Lung (tissue), 17 donors: ENCODE measurements at places on chromosomes 5 and 9.

DNA sequence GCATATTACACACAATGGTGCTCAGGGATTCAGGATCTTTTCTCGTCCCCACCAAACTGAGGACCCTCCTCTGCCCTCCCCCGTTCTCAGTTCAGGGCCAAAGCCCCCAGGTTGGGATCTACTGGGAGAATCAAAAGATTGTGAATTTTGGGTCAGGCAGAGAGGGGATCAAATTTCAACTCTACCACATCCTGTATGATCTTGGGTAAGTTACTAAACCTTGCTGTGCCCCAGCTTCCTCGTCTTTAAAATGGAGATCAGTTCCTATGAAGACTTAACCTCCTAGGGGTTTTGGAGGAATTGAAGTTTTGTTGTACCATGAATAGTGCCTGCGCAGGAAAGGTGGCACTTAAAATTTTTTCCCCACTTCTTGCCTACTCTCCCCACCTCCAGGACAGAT lies 62.4 kb downstream of the RAI14 start:
- no peak overlapping the region for H3K27ac ChIP-seq
- no peaks in the 10 kb centered on the region for H3K36me3 ChIP-seq
- H3K4me3 ChIP-seq = no peak overlapping the region
- no peaks in the 10 kb centered on the region for H3K27me3 ChIP-seq
- H3K4me1 ChIP-seq = no peaks in the 10 kb centered on the region
- DNase-seq = no peak

GRCh38 chr9:34599546-34599945 lies 10.0 kb upstream of the CNTFR start:
- no peaks in the 10 kb centered on the region for H3K36me3 ChIP-seq
- H3K4me3 ChIP-seq = no peak overlapping the region
- no peak for DNase-seq
- H3K4me1 ChIP-seq = no peaks in the 10 kb centered on the region

GRCh38 chr9:137113385-137114159 lies 961 bp downstream of the DPP7 start:
- H3K36me3 ChIP-seq = no peaks in the 10 kb centered on the region
- H3K27ac ChIP-seq = no peak overlapping the region
- H3K4me3 ChIP-seq = peak overlapping the region; percentile 28
- H3K27me3 ChIP-seq = no peaks in the 10 kb centered on the region

GRCh38 chr5:90866333-90866732 lies 307.7 kb downstream of the ADGRV1 start:
- no peak overlapping the region for H3K27ac ChIP-seq
- no peaks in the 10 kb centered on the region for H3K27me3 ChIP-seq
- H3K4me1 ChIP-seq = no peaks in the 10 kb centered on the region
- no peak overlapping the region for H3K4me3 ChIP-seq

- H3K36me3 ChIP-seq = peaks cover 13% of the 10 kb centered on the region
- H3K4me3 ChIP-seq = no peak overlapping the region
- H3K27me3 ChIP-seq = no peaks in the 10 kb centered on the region
- no peak for DNase-seq
- H3K27ac ChIP-seq = peak overlapping the region; percentile 56
- H3K4me1 ChIP-seq = peaks cover 32% of the 10 kb centered on the region
These were observed 137.4 kb downstream of the CD180 start for GRCh38 chr5:67058998-67059743.

DNA sequence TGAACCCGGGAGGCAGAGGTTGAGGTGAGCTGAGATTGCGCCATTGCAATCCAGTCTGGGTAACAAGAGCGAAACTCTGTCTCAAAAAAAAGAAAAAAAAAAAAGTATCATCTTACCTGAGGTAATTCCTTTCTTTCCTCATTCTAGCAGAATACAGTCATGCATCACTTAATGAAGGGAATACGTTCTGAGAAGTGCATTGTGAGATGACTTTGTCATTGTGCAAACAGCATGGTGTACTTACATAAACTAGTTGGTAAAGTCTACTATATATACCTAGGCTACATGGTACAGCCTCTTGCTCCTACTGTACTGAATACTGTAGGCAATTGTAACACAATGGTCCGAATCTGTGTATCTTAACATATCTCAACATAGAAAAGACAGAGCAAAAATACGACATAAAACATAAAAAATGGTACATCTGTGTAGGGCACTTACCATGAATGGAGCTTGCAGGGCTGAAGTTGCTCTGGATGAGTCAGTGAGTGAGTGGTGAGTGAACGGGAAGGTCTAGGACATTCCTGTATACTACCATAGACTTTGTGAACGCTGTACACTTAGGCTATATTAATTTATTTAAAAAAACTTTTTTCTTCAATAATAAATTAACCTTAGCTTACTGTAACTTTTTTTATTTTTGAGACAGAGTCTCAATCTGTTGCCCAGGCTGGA lies 100.4 kb downstream of the GLDC start:
- no peak overlapping the region for H3K27ac ChIP-seq
- H3K27me3 ChIP-seq = no peaks in the 10 kb centered on the region
- no peak overlapping the region for H3K4me3 ChIP-seq
- H3K36me3 ChIP-seq = no peaks in the 10 kb centered on the region

GRCh38 chr9:114691046-114691955 lies 9.3 kb upstream of the TEX48 start:
- no peaks in the 10 kb centered on the region for H3K36me3 ChIP-seq
- no peak overlapping the region for H3K4me3 ChIP-seq
- no peaks in the 10 kb centered on the region for H3K27me3 ChIP-seq
- no peak overlapping the region for H3K27ac ChIP-seq

- no peaks in the 10 kb centered on the region for H3K27me3 ChIP-seq
- no peak overlapping the region for H3K27ac ChIP-seq
- peaks cover 4% of the 10 kb centered on the region for H3K4me1 ChIP-seq
- DNase-seq = peak; percentile 78
- peaks cover 19% of the 10 kb centered on the region for H3K36me3 ChIP-seq
These were observed 27.3 kb downstream of the SMC5 start for GRCh38 chr9:70285981-70286598.

DNA sequence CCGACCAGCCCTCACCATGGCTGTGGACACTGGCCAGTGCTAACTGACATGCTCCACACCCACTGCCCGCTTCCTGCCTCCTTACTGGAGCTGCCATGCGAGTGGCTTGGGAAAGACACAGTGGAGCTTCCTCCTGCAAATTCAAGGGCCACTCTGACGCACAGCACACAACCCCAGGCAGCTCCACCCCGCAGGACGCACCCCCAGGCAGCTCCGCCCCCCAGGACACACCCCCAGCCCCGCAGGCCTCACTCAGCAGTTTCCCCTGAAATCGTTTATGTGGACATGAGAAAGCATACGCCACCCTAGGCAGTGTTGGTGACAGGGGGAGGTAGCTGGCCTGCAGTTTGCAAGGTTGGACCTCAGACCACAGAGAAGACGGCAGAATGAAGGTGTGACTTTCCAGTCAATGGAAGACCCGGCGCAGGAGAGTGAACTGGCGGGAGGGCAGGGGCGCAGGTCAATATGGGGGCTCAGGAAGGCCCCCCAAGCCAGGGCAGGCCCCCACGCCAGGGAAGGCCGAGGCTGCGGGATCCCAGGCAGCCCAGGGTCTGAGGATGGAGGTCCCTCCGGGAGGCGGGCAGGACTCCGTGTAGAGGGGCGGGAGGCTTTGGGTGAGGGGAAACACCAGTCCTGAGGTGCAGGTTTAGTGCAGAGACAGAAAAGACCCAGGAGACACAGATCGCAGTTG lies 21.6 kb downstream of the LPCAT1 start:
- H3K4me3 ChIP-seq = no peak overlapping the region
- DNase-seq = peak; percentile 39
- H3K27ac ChIP-seq = no peak overlapping the region
- peaks cover 18% of the 10 kb centered on the region for H3K4me1 ChIP-seq
- no peaks in the 10 kb centered on the region for H3K36me3 ChIP-seq

DNA sequence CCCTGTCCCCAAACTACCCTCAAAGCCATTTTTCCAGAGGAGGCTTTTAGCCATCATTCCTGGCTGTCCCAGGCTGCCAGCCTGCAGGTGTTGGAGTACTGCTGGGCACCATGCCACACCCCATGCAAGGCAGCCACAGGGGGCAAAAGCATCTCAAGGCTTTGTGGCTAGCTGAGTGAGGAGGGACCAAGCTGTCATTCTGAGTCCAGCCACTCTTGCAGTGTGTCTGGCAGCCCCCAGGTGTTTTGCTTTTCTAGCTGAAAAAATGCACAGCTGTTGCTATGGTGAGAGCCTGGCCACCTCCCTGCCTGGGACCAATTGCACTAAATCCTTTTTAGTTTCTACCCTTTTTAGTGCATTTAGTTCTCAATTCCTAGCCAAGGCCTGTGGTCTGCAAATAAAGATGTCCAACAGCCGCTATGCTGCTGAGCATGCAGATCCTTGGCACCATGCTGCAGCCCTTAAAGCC lies 50.4 kb upstream of the PTGS1 start:
- H3K27me3 ChIP-seq = no peaks in the 10 kb centered on the region
- no peak for DNase-seq
- peaks cover 12% of the 10 kb centered on the region for H3K36me3 ChIP-seq
- H3K27ac ChIP-seq = no peak overlapping the region
- no peak overlapping the region for H3K4me3 ChIP-seq
